NCI-H774 (cell line): ENCODE measurements at places on chromosomes 12 and 14.

- no peak for DNase-seq
These were observed 25.6 kb downstream of the SYNE3 start for GRCh38 chr14:95490727-95491451.

DNA sequence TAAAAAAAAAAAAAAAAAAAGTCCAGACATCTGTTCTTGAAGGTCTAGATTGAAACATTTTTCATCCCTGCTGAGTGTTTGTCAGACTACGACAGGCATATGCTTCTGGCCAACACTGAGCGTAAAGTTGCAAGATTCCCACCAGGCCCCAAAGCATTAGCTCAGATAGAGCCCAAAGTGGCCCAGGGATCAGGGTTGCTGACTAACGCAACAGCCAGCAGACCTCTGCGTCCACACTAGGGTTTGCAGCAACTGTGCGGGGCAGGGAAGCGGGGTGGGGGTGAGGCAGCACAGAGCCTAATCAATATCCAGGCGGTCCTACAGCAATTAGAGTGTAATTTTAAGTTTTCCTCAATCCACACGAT lies 55.7 kb downstream of the SSH1 start:
- no peak for DNase-seq

GRCh38 chr14:49641697-49642129 lies 6.7 kb upstream of the DNAAF2 start:
- peak; percentile 6 for DNase-seq

GRCh38 chr14:99030454-99030853 lies 241.5 kb downstream of the BCL11B start:
- no peak for DNase-seq

DNA sequence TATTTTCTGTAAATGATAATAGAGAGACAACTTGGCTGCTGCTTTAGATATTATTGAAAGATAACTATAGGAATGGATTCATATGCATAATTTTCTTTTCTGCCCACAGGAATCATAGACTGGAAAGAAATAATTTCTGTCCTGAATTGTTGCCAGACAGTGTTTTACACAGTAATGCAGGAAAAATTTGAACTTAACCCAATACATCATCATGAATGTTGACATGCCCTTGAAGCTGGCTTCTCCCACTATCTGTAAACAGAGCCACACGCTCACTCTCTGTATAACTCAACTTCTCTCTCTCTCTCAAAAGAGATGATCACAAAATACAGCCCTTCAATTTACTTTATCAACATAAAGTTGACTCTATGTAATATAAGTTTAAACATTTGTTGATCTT lies 56.6 kb downstream of the PAX9 start:
- no peak for DNase-seq

- DNase-seq, result no peak
These were observed 45.1 kb upstream of the PNMA1 start for GRCh38 chr14:73759183-73759713.

DNA sequence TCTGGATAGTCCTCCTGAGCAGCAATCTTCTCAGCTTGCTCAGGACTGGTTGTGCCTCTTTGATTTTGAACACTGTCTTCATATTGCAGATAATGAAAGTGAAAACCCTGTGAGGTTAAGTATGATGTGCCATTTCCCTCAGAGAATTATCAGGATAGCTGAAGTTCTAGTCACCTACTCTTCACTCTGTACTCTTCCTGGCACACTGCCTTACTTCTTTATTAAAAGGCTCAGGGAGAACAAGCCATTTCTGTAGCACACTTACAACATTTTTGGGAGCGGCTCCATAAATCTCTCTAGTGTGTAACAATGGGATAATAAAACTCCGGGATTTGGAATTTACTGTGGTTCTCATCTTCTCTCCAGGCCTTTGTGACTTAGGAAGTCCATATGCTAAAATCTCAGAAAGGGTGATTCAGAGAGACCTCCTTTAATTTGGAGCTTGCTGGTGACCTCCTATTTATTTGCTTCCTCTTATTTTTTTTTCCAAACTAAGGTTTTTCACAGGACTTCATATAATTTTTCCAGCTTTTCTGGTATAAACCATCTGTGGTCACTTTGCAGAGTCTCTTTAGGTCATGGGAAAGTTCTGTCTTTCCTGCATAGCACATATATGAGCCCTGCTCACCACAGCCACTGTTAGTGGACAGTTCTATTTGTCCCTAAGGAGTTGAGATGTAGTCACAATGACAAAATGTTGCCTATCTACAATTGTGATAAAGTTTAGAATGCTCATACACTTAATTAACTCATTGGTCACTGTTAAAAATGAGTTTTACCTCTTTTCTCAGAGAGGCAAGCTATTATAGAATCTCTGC lies 53.5 kb upstream of the LDHB start:
- DNase-seq, result no peak

- no peak for DNase-seq
These were observed 4.1 kb downstream of the C14orf180 start for GRCh38 chr14:104583424-104584306.
